ENCODE measurements at places on chromosomes 5 and 9.

GRCh38 chr5:59648038-59648831 lies 245.3 kb downstream of the PDE4D start:
- DNase-seq: no peak

DNA sequence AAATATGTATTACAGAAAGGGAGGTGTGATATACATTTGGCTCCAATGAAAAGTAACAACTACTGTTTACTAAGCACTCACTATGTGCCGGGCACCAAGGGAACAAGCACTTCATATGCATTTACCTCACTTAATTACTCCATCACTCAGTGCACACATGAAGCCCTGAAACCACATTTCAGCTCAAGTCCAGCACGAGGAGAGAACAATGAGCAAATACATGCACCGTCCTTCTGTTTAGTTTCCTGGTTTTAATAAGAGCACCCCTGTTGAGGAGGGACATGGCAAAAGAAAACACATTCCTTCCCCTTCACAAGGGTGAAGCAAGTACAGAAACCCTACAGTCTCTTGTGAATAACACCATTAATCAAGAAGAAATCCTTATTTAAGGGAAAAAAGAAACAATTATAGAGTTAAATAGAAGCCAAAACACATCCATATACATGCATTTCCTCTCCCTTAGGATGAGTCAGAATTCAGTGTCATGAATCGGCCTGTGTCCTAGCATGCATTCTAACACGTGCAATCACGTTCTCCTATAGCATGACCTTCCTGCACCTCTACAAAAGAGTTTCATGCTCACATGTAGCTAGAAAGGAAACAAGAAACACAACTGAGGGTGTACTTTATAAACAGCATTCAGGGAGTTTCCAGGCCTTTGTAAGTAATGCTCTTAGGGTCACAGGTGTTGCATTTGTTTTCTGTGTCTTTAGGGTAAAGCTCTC lies 411.6 kb downstream of the BNC2 start:
- no peak for DNase-seq

DNA sequence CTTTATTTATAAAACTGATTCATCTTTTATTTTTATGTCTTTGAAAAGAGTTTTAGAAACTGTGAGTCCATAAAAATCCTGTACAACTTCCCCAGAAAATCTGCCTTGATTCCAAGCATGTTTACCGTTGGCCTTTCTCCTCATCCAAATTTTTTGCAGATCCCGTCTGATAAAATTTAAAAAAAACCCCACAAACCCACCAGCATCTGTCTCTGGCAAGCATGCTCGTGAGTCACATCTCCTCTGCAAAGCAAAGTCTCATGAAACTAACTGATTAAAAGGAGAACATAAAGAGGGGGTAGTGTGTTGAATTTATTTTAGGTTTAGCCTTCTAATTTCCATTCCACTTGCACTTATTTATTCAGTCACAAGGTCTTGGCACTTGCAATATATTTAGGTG lies 109.4 kb downstream of the MAT2B start:
- DNase-seq: no peak

DNA sequence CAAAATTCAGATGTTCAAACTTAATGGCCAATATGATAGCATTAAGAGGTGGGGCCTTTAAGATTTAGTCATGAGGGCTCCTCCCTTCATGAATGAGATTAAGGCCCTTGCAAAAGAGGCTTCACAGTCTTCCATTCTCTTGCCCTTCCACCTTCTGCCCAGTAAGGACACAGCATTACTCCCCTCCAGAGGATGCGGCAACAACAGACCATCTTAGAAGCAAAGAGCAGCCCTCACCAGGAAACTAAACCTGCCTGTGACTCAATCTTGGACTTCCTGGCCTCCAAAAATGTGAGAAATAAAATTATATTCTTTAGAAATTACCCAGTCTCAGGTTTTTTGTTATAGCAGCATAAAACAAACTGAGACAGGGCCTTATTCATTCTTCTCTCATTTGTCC lies 8.2 kb downstream of the AP3B1 start:
- DNase-seq: no peak

DNA sequence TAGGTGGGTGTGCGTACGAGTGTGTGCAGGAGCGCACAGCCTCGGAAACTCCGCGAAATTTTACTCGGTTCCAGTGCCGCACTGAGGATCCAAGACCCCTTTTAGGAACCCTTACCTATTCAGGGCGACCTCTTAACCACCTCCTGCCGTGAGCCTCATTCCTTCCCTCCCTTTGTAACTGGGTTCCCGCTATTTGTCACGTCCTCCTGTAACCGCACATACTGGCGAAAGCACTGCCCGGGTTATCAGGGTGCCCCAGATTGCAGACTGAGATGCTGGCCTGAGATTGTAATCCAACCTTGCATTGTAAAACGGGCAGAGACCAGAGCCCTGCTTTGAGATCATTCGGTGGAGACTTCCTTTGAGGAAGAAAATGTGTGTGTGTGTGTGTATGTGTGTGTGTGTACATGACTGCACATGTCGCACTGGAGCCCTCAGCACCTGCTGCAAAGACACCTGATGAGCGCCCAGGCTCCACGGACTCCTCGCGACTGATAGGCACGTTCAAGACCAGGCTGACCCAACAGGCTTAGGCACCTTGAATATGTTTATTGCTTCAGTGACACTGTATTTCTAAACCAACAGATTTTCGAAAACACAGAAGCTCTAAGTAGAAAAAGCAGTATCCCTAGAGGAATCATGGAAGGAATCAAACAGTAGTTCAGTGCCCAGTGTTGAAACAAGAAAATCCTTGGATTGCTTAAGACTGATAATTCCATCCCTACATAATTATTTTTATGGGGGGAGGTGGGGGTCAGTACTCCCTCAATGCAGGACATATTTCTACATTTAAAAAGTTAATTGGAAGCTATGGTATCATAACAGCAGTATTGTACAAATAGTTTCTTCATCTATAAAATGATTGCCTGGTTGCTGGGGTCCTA lies 86.5 kb upstream of the TNFAIP8 start:
- DNase-seq: peak; percentile 84

Data from hematopoietic multipotent progenitor cell treated with erythropoietin and hydrocortisone succinate and interleukin-3 and kit ligand, for 8 days (in vitro differentiated cells).